Thymus (tissue), 14 donors: ENCODE measurements at places on chromosomes 5 and 9.

DNA sequence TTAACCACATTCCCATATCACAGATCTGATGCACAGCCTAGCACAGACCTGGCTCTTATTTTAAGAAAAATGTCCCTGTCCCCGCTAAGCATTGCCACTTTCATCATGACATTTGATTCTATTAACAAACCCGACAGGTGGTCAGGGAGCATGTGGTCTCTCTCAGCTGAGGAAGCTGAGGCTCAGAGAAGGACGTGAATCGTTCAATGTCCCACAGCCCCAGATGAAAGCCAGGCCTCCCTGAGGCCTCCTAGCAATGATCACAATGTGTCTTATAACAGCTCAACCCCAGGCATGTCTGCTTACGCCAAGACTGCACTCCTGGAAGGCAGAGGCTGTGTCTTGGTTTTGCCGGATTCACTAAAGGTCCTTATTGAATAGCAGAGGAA lies 10.4 kb upstream of the CRB2 start:
- DNase-seq, result no peak

GRCh38 chr9:97969014-97969413 lies 14.1 kb upstream of the ANP32B start:
- no peak for DNase-seq

- DNase-seq, result no peak
Observed at GRCh38 chr5:56514245-56514644, 281.1 kb upstream of the ANKRD55 start.

GRCh38 chr5:148511810-148512347 lies 128.1 kb downstream of the FBXO38 start:
- no peak for DNase-seq

GRCh38 chr5:5188376-5189050 lies 48.4 kb downstream of the ADAMTS16 start:
- no peak for DNase-seq

DNA sequence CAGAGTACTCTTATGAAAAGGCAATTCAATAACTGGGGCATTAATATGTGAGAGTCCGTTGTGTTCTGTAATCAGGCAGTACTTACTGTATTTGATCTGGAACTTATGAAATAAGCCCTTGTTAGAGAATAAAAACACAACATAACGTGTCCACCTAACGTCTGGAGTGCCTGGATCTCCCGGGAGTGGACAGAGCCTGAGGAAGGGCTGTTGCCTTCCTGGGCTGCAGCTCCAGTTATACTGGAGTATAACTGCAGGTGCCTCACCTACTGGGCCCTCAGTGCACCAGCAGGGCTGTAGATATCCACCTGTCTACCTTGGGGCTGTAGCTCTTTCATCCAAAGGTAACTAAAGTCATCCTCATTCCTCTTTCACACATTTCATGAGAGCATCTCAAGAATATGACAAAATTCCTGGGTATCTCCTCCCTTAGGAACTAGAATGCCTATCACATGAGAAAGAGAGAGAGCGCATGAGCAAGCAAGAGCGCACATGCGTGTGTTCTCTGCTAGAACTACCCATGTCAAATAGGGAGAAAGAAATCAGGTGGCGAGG lies 200.1 kb downstream of the GAPVD1 start:
- DNase-seq, result no peak

GRCh38 chr9:98594546-98595160 lies 114.1 kb downstream of the GABBR2 start:
- DNase-seq, result no peak

- DNase-seq, result no peak
Observed at GRCh38 chr9:76573905-76574760, 115.2 kb downstream of the GCNT1 start.
